ENCODE measurements at places on chromosomes 7 and 10.
A peak's percentile ranks its signal among the peaks of the same experiment; 100 is the strongest.

DNA sequence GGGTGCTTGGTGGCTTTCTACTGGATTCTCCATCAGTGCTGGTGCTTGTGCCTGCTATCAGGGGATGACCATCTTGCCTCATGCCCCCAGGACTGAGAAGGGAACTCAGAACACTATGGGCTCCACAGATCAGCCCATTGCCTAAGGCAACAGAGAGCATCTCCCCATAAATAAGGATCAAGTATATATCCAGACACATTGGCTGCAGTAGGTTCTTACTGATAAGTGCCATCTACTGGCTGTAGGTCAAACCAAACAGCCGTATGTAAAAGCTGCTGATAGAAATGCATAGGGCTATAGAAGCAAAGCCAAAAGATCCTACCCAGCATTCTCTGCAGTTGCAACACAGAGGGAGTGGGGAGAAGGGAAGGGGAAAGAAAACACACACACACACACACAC is 153.7 kb downstream of the CDK14 start:
- no peak for DNase-seq

- DNase-seq: peak; percentile 57
Observed at GRCh38 chr7:43392638-43393330, 190.1 kb upstream of the STK17A start.

DNA sequence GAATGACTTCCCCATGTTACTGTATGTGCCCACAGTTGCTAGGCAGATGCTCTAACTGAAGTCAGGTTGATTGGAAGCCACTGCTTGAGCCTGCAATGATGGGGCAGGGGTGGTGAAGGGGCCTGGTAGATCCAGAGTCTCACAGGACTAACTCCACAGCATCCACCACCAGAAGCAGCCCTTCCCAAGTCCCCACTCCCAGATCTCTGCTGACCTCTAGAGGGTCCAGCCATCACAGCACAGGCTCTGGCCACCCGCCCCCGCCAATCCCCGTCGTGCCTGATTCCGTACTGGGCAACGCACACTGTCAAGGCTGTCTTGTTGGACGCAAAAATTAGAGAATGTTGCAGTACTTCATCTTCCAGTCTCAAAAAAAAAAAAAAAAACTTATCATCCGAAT is 136.8 kb upstream of the PDE1C start:
- DNase-seq: no peak

GRCh38 chr7:37220664-37221063 is 228.0 kb downstream of the ELMO1 start:
- no peak for DNase-seq

- peak; percentile 74 for DNase-seq
Observed at GRCh38 chr10:101031796-101032636, 982 bp downstream of the SFXN3 start.

DNA sequence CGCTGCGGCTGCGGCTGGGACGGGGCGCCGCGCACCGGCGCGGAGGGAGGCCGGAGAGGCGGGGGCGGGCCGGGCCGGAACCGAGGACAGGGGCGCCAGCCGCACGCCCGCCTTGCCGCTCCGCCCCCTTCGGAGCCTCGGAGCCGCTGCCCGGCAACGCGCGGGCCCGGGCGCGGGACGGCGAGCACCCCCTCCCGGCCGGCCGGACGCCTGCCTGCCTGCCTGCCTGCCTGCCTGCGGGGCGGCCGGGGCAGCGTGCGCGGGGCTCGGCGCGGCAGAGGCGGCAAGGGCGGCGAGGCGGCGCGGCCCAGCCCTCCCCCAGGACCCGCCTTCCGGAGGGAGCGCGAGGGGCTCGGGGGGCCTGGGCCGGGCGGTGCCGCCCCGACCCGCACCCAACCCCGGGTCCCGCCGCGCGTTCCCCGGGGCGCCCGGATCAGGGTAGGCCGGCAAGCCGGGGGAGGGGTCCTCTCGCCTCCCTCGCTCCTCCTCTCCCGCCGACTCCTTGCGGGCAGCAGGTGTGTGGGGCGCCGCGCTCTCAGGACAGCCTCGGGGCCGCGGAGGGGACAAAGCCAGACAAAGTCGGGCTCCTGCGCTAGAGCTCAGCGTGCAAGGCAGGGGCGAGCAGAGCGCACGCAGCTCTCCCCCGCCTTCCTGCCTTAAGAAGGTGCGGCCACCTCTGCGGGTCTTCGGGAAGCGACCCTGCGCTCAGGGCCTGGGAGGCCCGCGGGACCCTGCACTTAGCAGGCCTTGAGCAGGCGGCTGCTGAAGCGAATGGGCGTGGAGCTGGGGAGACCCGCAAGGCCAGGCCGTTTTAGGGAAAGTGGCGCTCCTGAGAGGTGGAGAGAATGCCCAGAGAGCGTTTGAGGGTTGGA is at the start of gene KIAA1549:
Gene KIAA1549, minus strand, starts transcription at position 58 of the 872 bp plus-strand sequence. CDS start 120 bp downstream, outside the sequence.
- peak; percentile 27 for DNase-seq

DNA sequence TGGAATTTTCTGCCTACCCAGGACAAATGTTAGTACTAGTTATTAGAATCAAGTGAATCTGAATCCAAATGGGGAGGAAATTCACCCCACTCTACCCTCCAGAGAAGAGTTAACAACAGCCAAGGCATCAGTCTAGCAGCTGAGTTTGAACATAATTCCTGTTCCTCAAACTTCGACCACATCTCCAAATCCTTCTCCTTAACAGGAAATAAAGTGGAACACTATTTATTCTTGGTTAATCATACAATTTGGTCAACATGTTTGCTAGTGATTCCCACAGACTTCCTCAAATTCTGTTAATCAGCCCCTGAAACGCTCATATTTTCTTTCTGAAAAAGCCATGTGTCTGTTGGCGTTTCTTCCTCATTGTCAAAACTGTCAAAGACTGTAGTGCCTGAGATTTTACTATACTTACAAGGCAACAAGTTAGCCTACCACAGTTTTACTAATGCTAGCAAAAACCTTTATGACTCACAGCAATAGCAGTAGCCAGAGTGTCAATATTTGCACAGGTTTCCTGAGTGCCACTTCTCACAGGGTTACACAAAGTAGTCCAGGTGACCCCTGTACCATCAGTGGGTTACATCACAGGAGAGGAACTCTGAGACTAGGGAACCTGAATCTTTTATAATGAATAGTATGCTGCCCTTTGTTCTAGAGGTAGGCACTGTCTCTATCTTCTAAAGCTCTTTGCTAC is 202.9 kb downstream of the GRM3 start:
- no peak for DNase-seq

GRCh38 chr7:158021836-158022235 is 565.8 kb downstream of the PTPRN2 start:
- DNase-seq: no peak

GRCh38 chr7:157679607-157680006 is 342.8 kb downstream of the DNAJB6 start:
- DNase-seq: no peak

- DNase-seq: no peak
Observed at GRCh38 chr7:139718859-139719258, 58.9 kb downstream of the HIPK2 start.

- DNase-seq: no peak
Observed at GRCh38 chr7:55538538-55538937, 33.8 kb downstream of the VOPP1 start.

- no peak for DNase-seq
Observed at GRCh38 chr10:92091965-92092364, 168.4 kb downstream of the BTAF1 start.

DNA sequence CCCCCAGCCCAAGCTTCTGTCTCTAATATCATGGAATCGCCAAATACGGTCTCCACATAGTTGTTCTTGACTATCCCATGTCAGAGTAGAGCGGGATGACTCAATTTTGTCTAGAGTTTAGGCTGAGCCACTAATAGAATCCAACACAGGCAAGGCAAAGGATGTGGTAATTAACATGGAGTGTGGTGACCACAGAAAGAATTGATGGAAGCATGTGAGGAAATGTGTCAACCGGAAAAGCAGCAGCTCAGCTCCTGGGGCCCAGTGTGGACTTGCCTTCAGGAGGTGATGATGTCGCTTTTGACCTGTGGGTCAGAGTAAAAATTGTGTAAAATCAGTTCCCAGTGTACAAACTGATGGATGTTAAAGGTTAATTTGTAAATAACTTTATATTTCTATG is 139.3 kb upstream of the KLF6 start:
- peak; percentile 14 for DNase-seq

DNA sequence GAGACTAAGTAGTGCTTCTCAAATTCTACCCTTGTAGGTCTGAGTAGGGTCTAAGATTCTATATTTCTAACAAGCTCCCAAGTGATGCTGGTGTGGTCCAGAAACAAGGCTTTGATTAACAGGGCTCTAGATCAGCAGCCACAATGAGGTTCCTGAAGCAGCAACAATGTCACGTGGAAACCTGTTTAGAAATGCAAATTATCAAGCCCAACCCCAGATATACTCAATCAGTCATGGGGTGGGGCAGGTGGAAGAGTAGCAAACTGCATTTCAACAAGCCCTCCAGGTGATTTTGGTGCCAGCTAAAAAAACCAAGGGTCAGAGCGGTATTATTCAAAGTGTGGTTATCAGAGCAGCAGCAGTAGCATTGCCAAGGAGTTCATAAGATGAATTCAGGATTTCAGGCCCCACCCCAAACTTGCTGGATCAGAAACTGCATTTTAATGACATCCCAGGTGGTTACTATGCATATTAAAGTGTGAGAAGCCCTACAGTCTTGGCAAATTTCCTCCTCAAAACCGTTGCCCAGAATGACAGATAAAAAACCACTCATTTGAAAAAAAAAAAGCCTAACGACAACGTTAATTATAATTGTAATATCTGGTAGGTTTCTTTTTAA is 199.2 kb downstream of the AHR start:
- DNase-seq: peak; percentile 44

- no peak for DNase-seq
Observed at GRCh38 chr7:54785261-54785660, 26.2 kb upstream of the SEC61G start.

DNA sequence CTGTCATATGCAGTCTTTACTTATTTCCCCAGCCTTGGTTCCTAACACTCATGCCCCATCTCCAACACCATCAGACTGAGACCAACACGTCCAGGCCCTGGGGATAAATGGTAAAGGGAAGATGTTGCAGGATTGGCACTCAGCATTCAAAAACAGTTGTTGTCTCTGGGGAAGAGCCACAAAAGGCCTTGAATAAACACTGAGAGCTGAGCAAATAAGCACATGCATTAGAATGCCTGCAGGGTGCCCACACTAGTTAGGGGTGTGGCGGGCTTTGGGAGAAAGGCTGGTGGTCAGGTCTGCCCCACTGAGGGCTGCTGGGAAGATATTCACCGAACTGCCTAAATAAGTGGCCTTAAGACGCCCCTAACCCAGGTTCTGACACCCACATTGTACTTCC is 391.0 kb downstream of the GFRA1 start:
- no peak for DNase-seq

GRCh38 chr7:158682456-158682855 is 22.1 kb downstream of the NCAPG2 start:
- no peak for DNase-seq

DNA sequence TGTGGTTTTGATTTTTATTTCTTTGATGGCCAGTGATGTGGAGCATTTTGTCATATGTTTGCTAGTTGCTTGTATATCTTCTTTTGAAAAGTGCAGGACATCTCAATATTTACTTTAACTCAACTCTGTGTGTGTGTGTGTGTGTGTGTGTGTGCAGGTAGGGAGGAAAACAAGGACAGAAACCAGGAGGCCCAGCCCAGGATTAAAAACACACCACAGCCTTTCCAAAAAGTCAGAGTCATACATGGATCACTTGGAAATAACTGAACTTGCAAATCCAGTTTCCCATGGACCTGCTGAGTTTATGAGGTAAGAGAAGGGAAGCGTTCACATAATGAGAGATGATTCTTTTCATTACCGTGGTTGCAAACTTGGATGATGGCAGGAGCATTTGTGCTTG is 189.9 kb upstream of the LYZL1 start:
- DNase-seq: no peak

DNA sequence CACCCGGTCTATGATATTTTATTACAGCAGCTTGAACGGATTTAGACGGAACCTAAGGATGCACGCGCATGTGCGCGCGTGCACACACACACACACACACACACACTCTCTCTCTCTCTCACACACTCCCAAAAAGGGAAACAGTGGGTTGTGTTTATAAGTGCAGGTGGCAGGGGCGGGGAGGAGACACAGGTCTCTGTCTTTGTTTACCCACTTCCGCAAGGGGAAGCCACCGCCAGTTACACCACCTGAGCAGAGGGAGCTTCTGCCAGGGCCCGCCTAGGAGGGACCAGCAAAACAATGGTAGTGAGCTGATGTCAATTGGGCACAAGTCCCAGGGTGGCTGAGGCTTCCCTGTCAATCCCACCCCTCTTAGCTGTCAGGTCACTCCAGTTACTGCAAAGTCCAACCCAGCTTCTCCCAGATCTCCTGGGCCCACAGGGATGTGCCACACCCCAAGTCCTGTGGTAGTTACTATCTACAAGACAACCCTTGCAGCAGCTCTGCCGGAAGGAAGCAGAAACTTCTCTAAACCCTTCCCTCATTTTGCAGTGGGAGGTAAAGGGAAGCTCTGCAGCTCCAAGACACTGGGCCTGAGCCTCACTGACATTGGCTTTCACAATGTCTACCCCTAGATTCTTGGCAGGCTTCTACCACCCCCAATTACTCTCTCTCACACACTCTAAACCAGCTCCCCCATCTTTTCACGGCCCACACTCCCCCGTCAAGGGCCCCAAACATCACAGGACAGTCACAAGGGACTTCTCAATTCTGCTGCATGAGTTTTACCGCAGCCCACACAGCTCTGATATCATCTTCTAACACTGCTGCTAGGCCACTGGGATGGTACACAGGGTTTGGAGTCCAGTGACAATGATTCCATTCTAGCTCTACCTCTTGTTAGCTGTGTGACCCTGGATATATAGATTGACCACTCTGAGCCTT is 17.6 kb downstream of the ANXA11 start:
- no peak for DNase-seq

- no peak for DNase-seq
Observed at GRCh38 chr7:30511973-30512662, 7.5 kb upstream of the GGCT start.

- DNase-seq: no peak
Observed at GRCh38 chr7:46107610-46108217, 186.6 kb upstream of the IGFBP3 start.

DNA sequence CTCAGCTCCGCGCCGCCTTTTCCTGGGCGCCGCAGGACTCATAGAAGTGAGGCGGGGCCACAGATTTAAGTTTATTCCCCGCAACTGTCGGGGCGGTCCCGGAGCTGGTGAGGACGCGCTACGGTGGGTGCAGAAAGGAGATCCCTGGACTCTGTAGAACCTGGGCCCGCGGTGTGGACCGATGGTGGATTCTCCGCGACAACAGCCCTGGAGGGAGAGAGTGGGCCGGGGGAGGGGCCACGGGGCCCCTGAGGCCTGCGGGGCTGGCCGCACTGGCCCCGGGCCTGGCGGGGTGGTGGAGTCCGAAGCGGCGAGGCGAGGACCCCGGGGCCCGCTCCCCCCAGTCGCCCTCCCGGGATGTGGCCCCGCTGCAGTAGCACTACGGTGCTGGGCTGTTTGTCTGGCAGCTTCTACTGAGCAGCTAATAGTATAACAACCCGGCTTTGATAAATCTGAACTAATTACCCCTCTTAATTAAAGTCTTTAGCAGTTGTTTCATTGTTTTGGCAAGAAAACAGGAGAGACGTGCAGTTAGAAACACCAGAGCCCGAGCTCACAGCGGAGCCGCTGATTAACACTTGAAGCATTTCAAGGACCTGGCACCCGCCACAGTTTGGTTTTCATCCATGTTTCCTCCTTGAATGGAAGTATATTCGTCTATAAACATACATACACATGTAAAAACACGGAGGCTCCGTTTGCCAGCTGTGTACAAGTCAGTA is 4.2 kb downstream of the FEZF1 start:
- no peak for DNase-seq

Measured in skin of body (tissue), 3 donors.